IMR-90 (cell line): ENCODE measurements at places on chromosomes 1 and 21. TPM values are rescaled to one million over a fixed set of nuclear protein-coding genes. Genes with fewer than 3 reads are reported as not detected.

Gene ARMH1
- 0.28 and 0.36 TPM in 2 replicates for total RNA-seq

Gene PLEKHA6
- 5.0 and 8.2 TPM in 2 replicates for total RNA-seq

Gene LRRIQ3
- 1.8 and 3.1 TPM in 2 replicates for total RNA-seq

Gene HSD3B2
- not detected in 2 replicates for total RNA-seq

Gene LINGO4
- total RNA-seq: not detected in 2 replicates

Gene LZIC
- 19.0 and 37.2 TPM in 2 replicates for total RNA-seq

Gene ARID1A
- total RNA-seq: 14.0 and 16.7 TPM in 2 replicates

Gene IL10RB
- total RNA-seq: 40.8 and 45.2 TPM in 2 replicates

Gene ZNF695
- 0.54 and 1.1 TPM in 2 replicates for total RNA-seq

Gene C4BPA
- total RNA-seq: not detected in 2 replicates

Gene ANKRD34A
- 0.56 and 0.90 TPM in 2 replicates for total RNA-seq
